ENCODE measurements at places on chromosomes 6 and 20.

GRCh38 chr6:2021713-2022125, 223.7 kb downstream of the GMDS start:
- DNase-seq: peak; percentile 13

GRCh38 chr20:34001378-34001777, 7.7 kb downstream of the RALY start:
- DNase-seq: no peak

DNA sequence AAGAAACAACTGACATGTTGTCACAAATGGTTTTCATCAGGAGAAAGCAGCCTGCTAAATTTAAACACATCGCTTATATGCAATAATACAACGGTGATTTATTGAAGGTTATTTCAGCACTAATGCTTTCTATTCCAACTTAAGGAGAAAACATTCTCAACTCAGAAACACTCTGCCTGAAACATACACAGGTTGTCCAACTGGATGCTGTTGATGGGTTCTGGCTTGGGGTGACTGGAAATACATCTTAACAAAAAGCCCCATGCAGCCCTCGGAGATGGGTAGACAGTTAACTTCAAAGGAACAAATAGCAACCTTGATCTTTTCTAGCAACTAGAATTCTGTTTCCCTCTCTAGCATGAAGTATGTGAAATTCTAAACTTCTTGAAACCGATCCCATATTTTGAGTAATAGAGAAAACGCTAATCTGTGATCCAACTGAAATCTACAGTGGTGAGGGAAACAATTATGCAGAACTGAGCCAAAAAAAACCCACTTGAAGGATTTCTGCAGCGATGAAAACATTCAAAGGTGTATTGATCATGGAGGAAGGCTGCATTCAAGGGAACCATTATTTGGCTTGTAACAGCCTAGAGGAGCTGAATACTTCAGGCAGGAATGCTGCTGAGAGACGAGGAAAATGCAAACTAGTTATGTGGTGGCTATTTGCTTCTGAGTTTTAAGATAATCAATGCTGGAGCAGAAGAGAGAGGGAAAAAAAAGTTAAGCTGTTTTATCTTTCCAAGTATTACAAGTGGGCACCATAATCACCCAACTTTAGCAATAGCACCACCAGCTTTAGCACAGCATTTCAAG, 6.9 kb downstream of the ZMYND8 start:
- DNase-seq: no peak

- no peak for DNase-seq
Observed at GRCh38 chr6:107968081-107968480, 10.1 kb upstream of the SEC63 start.

DNA sequence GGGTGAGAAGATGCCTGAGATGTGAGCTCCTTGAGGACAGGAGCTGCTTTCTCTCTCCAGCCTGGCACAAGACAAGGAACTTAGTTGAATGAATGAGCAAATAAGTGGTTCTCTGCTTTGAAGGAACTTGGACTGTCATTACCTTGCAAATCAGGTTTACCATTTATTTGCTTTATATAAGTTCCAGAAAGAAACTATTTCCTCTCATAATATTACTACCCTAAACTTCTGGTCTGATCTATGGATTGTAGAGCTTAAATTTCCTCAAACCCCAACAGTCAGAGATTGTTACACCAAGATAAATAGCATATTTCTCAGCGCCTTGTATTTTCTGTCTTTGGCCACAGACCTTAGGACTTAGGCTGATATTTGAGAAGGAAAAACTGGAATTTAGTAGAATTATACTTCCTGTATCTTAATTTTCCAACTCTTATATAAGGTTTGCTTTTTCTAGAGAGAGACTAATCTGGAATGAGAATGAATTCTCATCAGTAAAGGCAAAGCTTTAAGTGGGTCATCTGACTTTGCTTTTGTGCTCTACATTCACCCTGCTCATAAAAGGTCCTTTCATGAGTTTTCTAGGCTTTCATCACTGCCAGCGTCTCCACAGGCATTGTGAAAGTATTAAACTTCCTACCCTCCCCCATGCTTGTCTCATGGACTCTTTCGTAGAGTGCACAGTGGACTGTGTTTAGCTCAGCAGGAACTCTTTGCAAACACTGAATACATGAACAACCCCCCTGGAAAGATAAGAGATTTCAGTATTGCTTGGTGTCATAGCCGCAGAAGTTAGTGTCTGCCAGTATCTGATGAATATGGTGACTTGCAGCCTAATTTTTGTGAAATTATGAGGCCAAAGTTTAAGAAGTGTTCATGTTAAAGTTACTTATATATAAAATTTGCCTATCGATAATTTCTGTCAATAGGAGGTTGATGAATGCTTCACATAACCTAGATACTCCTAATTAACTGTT, 74.0 kb downstream of the PTPRA start:
- DNase-seq: peak; percentile 93

DNA sequence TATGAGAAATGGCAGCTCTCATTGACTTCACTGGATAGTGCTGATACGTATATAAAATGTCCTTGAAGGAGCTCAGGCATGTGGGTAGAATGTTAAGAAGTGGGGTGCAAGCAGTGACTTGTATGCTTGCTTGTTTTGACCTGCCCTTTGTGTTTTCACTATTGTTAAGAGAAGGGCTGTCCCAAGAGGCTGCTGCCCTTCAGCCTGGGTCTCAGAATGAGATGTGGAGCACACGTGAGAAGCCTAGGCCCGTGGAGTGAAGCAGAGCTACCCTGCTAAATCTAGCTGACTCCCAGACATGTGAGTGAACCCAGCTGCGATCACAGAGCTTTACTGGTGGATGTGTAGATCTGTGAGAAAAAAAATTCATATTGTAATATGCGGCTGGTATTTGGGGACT, 305.3 kb upstream of the RGS17 start:
- DNase-seq: no peak

DNA sequence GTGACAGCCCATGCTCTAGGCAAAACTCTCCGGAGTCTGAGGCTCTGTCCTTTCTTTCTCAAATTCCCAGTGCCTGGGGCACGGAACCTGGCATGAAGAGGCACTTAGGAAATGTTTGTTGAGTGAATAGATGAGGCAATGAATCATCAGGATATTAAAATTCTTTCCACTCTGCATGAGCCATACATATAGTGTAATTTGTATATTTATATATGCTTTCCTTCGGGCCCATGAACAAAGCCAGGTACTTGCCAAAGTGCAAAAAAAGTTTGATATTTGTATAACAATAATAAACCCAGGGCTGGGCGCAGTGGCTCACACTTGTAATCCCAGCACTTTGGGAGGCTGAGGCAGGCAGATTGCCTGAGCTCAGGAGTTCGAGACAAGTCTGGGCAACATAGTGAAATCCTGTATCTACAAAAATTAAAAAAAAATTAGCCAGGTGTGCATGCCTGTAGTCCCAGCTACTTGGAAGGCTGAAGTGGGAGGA, 212.3 kb upstream of the ZNF217 start:
- no peak for DNase-seq

- DNase-seq: peak; percentile 26
Observed at GRCh38 chr6:108655806-108656651, 95.3 kb downstream of the FOXO3 start.

- no peak for DNase-seq
Observed at GRCh38 chr6:32375739-32376529, 4.2 kb upstream of the TSBP1 start.

GRCh38 chr6:16731478-16732051, 29.7 kb downstream of the ATXN1 start:
- no peak for DNase-seq

GRCh38 chr6:90790058-90790457, 203.2 kb upstream of the MAP3K7 start:
- no peak for DNase-seq

DNA sequence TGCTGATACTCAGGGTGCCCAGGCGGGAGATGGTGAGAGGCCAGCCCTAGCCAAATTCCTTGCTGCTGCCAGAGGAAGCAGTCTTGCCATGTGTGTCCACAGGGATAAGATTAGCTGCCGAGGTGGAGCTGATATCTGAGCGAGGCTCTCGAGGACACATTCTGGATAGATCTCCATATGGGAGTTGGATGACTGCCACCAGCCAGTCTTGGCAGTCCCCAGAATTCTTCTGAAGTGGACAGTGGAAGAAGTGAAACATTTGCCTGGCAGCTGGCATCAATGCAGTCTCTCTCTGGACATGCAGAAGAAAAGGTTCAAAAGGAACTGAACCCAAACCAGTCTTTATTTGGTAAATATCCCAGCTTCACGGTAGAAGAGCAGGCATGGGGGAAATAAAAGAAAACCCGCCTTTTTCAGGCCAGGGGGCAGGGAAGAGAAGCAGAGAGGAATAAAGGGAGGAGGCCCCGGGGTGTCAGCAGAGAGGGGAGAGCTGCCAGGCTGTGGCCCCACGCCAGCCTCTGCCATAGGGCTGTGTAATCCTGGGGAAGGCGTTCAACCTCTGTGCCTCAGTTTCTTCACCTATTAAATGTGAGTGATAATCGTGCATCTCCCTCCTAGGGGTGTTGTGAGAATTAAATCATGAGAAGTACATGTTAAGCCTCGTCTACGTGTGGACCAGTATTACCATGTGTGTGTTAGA, 3.7 kb upstream of the FUCA2 start:
- DNase-seq: no peak

DNA sequence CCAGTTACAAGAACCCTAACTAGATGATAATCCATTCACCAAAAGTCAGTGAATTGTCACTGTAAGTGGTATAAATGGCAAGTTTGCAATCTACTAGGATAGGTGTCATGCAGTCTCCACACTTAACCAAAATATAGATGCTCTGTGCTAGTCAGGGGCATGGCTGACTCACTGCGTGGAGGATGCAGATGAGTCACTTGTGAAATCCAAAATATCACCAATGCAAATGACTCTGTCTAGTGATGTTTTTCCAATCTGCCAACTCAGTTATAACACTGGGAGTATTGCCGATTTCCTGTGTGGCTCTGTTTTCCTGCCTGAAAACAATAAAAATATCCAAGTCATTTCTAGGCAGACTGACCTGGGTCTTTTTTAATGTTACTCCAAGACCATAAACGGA, 47.8 kb upstream of the NRSN1 start:
- no peak for DNase-seq

DNA sequence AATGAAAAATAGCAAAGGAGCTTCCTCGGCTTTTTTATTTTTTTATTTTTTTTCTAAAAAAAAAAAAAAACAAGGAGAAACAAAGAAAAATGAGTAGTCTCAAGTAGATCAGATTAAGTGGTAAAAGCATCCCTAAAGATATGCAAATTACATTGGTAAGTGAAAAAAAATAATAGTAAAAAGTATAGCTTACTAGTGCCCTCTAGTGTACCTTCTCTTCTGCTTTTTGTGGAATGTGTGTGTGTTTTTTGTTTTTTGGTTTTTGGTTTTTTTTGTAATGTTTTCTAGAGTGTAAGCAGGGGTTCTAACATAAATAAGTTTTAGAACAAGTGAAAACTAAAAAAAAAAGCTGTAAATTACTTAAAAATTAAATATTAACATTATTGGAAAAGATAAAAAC, 1062.0 kb downstream of the HACE1 start:
- DNase-seq: no peak

- no peak for DNase-seq
Observed at GRCh38 chr20:46199198-46199597, 81.1 kb downstream of the CD40 start.

GRCh38 chr6:3311826-3312225, 53.1 kb downstream of the PSMG4 start:
- DNase-seq: no peak

- DNase-seq: no peak
Observed at GRCh38 chr20:42027746-42028268, 409.6 kb upstream of the CHD6 start.

DNA sequence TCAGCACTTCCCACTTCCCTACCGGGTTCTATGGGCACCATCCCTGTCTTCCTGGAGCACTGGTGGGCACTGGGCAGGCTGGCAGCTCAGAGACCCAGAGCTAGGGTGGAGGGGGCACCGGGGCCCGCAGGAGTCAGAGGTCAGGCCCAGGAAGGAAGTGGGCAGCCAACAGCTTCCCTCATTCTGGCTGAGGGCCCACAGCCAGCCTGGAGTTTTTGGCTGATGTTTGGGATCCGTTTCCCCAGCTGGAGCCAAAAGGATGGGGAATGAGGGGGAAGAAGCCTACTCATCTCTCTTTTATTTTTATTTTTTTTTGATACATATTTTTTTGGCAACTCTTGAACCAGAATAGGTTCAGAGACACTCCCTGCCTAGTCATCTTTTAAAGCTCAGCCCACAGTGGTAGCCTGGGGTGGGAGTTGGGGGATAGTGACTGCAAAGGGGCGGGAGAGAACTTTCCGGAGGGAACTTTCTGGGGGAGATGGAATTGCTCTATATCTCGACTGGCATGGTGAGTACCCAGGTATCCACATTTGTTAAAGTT, 54.2 kb upstream of the MLN start:
- no peak for DNase-seq
